ENCODE measurements at places on chromosomes 2 and 18.

DNA sequence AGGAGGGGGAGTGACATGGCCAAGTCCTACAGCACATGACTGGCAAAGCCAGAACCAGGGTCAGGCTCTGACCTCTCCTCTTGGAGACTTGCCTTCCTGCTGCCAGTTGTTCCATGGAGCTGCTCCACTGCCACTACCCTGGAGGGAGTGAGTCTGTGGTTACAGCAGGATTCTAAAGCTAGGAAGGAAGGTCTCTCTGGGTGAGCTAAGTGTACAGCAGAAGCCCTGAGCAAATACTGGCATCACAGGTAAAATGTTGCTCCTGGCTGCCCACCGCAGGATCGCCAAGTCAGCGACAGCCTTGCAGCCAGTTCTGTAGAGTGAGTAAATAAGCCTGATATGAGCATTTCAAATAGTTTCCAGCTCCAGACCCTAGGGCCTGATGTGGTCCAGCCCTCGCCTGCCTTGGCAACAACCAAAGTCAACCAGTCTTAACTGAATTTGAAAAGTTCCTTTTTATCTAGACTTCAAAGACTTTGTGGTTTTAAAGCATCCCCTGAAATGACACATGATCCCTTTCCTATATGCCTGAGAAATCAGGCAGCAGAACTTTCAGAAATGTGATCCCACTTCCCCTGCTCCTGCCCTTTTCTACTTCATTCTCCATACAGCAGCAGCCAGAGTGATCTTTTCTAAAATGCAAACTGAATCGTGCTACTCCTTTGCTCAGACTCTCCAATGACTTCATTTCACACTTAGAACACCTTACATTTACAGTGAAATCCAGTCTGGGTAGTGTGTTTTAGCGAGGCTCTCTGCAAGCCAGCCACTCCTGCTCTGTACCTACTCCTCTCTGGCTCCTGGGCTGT lies 114.3 kb downstream of the MGAT5 start:
- DNase-seq, result no peak

DNA sequence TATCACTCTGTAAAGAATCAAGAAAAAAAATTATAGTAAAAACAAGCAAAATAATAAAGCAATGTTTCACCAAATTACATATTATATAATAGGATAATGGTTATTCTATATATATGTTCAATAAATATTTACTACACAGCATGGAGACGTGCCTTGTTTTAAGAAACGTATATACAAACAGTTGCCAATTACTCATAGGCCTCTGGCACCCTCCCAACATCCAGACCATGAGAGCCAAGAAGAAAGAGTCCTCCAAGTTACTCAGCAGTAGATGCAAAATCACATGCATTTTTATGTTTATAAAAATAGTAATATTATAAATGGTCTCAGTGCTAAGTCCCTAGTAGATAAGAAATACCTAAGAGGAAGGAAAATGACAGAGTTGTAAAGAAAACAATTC lies 64.8 kb downstream of the REV1 start:
- DNase-seq, result peak; percentile 72

GRCh38 chr18:26546170-26546874 lies 2.0 kb downstream of the KCTD1 start:
- DNase-seq, result no peak

DNA sequence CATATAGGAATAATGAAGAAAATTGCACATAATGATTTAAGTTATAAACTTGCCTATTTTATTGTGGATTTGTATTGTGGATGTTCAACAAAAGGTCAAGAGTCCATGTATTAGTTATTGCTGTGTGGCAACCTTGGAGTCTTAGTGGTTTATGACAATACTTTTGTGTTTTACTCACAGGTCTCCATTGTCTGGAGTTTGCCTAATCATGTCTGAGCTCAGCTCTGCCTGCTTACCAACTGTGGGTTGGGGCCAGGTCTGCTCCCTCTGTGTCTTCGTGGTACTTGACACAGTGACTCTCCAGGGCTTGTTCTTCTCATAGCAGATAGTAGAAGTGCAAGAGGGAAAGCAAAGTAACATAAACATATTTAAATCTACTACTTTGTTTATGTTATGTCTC lies 382.5 kb downstream of the CBLN2 start:
- DNase-seq, result no peak

GRCh38 chr18:59056706-59057492 lies 82.8 kb upstream of the SEC11C start:
- DNase-seq, result no peak

DNA sequence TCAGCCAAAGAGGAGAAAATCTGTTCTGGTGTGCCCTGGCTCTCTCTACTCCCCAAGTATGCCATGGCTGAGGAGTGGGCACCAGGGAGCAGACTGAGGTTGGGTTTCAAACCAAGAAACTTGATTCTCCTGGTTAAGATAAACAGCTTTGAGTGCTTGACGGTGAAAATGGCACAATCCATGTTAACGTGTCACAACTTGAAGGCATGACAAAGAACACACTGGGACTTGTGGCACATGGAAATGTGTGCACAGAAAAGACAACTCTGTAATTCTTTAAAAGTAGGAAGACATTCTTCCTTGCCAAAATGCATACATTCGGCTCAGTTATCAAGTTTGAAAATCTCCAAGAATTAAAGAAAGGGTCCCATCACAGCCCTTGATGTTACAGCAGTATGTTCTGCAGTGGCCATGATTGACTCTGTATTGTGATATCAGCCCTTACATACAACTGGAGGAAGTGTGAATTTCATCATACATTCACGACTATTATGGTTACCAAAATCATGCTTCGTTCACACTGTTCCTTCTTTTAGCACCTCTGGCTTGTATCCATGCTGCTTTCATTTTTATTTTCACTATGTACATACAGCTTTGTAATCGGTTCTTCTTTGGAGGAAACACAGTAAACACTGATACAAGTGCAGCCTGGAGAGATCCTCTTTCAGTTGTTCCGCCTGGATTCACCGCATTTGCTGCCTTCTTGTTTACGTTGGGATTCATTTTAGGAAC lies 15.6 kb upstream of the ACTG2 start:
- no peak for DNase-seq

GRCh38 chr18:49030692-49031443 lies 80.1 kb upstream of the SMAD7 start:
- DNase-seq, result no peak

- no peak for DNase-seq
Measured at GRCh38 chr2:84856787-84857186, 24.1 kb downstream of the TRABD2A start.
